Brain microvascular endothelial cell (primary cell): ENCODE measurements at places on chromosomes 4 and X.

DNA sequence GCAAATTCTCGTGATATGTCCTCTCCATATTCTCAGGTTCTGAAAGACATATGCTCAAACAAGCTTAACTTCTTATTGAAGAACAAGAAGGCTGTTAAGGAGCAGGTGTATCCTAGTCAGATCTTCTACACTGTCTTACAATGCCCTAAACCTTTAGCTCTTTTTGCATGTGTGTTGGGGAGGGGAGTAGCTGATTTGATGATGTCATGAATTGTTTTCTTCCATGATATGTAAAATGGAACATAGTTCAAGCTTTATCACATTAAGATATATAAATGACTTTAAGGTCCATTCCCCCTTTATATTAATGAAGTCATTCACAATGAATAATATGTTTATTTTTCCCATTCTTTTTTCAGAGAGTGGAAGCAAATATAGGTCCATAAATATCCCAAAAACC, 332.5 kb upstream of the FAM241A start:
- DNase-seq, result no peak

- DNase-seq, result no peak
Measured at GRCh38 chrX:110536816-110537215, 178.2 kb downstream of the RTL9 start.

GRCh38 chr4:174107746-174108354, 175.6 kb downstream of the FBXO8 start:
- DNase-seq, result no peak

- no peak for DNase-seq
Measured at GRCh38 chr4:20086799-20087521, 164.7 kb upstream of the SLIT2 start.

GRCh38 chr4:141473952-141474351, 162.4 kb upstream of the IL15 start:
- DNase-seq, result no peak

GRCh38 chr4:154164931-154165839, 326.4 kb downstream of the DCHS2 start:
- DNase-seq, result peak; percentile 69

DNA sequence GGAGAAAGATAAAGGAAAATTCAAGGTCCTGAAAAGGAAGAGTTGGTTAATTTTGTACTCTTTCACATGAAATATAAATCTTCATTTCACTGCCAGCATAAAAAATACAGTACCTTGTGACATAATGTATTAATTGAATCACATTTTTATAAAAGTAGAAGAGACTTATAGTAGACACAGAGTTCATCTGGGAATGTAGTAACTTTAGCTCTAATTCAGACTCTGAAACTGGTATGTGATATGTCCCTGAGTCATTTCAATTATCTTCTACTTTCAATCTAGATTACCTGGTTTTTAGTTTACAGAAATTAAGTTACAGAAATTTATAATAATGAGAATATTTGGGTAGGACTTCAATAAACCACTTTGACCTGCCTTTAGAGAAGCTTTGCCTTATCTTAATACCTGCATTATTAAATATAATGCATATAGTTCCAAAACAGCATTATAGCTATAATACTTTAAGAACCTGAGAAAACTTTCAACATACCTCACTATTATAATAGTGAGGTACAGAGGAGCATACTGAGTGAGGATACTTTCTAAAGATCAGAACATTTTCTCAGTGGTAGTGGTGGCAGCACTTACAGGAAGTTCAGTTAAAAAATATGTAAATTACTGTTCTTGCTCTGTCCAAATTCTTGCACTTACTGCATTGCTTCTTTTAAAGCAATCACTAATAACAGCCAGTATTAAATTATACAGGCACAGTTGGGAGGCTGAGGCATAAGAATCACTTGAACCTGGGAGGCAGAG, 11.2 kb downstream of the NEK1 start:
- DNase-seq, result no peak

- peak; percentile 53 for DNase-seq
Measured at GRCh38 chr4:133869486-133869885, 332.1 kb downstream of the PABPC4L start.

GRCh38 chr4:73539386-73539785, 57.8 kb downstream of the AFM start:
- DNase-seq, result no peak

DNA sequence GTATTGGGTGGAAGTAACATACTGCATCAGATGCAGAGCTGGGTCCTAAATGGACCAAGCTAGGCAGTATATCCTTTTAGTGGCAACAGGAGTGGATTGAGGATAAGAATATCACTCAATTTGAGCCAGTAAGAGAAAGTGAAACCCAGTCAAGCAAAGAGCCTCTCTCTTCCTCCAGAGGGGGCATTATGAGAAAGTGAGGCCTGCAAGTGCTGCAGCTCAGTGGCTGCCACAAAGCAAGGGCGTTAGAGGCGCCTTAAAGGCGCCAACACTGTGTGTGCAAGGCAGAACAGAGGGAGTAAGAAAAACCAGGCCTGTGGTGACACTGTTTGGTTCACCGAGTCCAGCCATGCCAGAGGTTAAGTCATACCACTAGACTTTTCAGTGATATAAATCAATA, 17.5 kb downstream of the STX18 start:
- no peak for DNase-seq

DNA sequence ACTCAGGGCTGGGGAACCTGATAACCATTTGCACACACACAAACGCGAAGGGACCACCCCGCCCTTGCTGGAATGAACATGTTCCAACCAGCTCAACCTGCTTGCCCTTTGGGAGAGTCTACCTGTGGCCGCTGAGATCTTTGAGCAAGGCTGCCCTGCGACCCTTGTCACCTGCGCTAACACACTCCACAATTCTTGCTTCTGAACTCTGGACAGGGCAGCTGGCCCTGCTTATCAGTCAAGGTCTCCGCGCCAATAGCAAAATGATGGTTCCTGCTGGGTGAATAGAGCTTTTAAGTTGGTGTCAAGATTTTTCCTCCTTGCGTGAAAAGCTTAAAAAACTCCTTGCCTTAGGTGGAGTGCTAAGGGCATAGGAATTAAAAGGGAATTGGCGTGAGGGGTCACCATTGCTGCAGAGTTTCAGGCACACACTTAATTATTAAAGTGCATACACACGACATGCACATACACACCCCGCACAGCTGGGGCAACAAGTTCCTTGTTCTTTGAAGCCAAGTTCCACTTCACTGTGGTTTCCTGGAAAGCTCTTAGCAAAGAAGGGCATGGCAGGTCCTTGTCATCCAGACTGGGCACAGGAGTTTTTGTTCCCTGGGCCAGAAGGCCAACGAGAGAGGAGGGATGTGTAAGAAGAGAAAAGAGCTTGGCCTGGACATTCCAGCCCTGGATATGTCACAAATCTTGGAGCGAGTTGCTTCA, 207.7 kb downstream of the STIM2 start:
- DNase-seq, result no peak

DNA sequence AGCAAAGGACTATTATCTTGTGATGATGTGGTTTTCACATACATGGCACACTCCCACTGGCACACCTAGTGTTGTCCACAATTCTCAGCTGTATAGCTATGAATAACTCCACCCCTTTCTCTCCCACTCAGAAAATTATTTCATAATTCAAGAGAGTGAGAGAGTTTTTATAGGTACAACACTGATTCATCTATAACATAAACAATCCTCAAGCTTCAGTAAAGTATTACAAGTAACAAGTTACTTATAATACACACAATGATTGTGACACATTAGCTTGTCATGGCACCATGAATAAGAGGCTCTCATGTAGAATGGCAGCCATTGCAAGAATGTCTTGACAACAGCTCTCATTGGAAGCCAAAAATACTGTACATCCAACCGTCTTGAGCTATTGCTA, 43.9 kb downstream of the RAB40A start:
- no peak for DNase-seq

DNA sequence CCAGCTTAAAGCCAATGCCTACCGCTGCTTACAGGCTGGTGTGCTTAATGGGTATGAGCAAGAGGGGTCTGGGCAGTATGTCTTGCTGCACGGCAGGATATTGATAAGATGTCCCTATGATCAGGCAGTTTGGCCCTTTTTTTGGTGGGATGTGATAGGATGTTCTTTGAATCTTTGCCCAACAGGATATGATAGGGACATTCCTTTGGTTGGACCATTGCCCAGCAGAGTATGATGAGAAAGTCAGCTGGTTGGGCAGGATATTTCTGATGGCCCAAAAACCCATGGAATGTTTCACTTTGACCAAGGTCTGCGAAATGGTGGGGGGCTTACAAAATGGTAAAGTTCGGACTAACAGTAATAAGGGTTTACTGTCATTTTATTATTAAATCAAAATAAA, 1060.6 kb downstream of the STIM2 start:
- DNase-seq, result peak; percentile 75

- no peak for DNase-seq
Measured at GRCh38 chr4:19266566-19266965, 985.1 kb upstream of the SLIT2 start.

DNA sequence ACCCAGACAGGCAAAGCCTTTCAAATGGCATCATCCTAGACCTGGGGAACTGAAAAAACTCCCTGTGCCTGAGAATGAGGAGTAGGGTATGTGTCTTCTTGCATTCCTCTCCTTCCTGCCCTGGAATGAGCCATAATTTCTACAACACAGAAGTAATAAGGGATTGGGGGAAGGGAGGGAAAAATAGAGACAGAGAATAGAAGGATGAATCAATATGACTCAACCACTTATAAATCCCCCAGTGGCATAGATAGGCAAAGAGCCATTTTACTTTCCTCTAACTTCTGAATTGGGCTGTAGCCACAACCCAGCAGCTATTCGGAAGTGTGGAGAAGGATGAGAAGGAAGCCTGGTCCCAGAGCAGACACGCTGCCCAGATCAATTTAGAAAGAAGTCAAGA, 99.9 kb downstream of the NHS start:
- DNase-seq, result peak; percentile 21

DNA sequence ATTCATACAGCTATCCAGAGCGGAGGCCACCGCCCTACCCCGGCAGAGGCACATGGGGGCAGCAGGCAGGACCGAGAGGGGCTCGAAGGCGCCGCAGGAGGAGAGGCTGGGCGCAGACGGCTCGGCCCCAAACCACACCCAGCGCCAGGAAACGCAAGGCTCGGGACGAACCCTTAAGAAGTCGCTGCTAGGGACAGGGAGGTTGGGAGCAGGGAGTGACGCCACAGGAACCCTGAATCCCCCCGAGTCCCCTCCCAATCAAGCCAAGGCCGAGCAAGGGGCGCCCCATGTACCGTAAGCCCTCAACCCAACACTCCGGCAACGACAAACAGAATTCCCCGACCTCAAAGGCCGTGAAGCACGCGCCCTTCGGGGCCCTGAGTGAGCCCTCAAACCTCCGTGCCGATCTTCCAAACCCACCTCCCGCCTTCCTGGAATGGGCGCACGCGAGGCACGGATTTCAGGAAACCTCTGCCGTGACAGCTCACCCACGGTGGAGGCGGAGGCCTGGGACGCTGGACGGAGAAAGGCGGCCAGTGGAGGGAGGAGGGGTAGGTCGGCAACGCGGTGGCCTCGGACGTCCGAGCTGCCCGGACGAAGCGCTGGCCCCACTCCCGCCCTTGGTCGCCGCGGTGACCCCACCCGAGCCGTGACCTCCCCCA, 1.8 kb downstream of the ZFYVE28 start:
- DNase-seq, result no peak

DNA sequence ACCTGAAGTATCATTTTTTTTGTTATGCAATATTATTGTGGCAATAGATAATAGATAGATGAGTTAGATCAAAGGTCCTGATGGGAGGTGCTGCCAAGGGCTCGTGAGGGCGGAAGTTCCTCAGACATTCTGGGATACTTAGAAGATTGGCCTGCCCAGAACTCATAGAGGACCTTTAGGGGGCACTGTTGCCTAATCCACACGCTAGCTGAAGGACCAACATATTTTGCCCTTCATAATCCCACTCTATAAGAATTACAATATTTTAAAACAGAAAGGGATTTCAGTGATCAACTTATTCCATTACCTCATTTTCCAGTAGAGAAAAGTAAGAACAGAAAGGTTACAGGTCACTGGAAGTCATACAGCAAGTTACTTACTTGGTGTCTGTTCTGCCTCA, 22.9 kb upstream of the COX7B2 start:
- DNase-seq, result peak; percentile 58

- no peak for DNase-seq
Measured at GRCh38 chrX:123481913-123482851, 250.7 kb downstream of the THOC2 start.

DNA sequence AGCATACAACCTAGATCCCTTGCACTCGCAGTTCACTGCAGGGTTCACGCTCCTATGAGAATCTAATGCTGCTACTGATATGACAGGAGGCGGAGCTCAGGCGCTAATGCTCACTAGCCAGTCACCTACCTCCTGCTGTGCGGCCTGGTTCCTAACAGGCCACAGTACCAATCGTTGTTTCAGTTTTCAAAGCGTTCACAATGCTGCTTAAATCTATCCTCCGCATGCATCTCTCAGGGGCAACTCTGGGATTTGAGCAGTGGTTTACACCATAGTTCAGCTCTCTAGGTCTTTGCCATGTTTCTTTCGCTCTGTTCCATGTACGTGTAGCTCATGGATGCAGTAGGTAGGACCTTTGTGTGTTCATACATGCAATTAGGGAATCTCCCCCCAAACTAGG, 47.2 kb downstream of the CLOCK start:
- no peak for DNase-seq

DNA sequence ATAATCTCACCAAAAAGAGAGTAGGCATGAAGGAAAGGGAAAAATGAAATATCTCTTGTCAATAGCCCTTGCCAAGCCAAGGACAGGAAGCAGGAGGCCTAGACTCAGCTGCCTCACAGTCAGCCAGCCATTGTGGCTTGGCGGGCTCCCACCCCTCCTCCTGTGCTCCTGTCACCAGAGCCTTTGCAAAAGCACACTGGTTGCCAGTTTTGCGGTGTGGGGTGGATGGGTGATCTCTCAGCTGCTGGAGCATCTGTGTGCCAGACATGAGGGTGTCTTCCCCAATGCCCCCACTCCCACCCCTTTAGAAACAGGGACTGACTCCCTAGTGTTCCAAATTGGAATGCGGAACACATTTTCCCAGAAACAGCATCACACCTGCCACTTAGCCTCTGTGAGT, 26.1 kb downstream of the ARHGEF6 start:
- DNase-seq, result no peak

- DNase-seq, result no peak
Measured at GRCh38 chr4:183345261-183345660, 23.0 kb upstream of the CLDN24 start.

DNA sequence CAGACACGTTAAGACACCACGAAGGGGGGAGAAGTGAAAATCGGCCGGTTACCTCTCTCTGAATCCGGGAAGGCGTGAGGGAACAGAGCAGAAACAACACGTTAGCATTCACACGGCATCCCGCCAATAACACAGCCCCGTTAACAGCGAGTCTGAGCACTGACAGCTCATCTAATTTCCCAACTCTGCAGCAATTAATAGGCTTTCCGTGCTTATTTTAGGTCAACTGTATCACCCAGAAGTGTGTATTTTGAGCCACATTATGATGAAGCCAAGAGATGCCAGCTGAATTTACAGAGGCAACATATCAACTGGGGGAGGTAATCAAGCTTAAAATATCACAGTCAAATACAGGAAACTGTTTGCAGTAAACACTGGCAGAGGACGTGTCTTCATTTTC, 92.6 kb downstream of the NSUN7 start:
- no peak for DNase-seq

DNA sequence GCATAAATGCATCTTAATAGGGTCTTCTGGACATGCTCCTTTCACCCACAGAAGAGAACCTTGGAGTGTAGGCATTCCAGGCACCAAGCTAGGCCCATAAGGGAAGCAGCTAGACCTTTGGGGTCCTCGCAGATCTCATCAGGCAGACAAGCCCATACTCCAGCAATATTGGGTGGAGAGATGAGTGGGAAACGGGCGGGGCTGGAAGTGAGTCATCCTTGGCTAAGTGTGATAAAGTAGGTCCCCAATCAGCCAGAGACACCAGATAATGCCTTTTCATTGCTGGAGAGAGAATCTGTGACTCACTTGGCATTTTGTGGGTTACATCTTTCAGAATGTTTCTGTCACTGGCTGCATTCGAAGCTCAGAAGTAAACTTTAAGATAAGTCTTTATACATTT, 133.3 kb upstream of the MBNL3 start:
- DNase-seq, result peak; percentile 73
